ENCODE measurements at places on chromosomes 3 and 15. TPM values are rescaled to one million over a fixed set of nuclear protein-coding genes. Genes with fewer than 3 reads are reported as not detected.

TSC22D2 gene
- 39.0 TPM for total RNA-seq

GRCh38 chr3:101574388-101575112, 570 bp downstream of the PCNP start:
- DNase-seq = no peak

DNA sequence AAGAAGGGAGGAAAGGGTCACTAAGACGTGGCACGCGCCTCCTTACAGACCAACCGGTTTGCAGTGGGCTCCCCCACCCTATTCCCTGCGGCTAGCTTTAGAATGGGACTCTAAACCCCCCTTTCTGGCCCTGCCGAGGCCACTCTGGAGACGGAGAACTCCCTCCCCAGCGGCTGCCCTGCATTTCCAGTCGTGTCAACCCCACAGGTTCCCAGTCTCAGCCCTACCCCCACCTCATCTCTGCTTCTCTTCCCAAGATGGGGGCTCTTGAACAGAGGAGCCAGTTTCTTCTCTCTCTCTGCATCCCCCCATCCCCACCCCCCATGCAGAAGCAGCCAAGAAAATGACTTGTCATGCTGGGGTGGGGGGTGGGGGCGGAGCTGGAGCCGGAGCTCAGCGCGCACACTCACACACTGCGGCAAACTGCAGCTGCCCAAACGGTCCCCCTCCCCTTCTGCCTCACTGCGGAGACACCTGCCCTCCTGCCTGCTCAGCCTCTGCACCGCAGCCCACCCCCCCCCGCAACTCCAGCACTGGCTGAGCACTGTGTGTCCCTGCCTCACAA, 871 bp downstream of the MAP1A start:
- DNase-seq = peak; percentile 82

DNA sequence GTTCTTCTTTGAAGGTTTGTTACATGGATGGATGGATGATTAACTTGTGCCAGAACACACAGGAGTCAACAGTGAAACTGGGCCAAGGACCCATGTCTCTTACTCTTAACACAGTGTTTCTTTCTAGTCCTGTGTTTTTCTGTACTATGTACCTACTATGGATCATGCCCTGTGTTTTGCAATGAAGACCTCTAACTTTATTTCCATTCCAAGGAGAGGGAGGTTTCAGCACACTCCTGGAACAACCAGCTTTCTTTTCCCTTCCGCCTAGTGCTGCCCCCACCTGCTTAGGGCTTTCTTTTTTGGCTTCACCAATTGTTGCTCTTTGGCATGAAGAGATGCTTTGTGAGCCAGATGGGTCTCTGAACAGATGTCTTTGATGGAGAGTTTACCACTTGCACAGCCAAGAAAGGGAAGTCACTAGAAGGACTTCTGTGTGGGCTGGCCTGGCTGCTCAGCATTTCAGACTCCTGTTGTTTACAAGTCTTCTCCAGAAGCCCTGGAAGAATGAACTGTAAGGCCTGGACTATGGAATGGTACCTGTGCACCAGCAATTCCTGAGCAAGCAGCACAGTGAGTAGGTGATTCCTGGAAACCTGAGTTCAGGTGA, 44.5 kb downstream of the SNAPC5 start:
- peak; percentile 13 for DNase-seq

Measured in cerebellum (tissue), 4 donors.